ENCODE measurements at places on chromosomes 3 and 15.

DNA sequence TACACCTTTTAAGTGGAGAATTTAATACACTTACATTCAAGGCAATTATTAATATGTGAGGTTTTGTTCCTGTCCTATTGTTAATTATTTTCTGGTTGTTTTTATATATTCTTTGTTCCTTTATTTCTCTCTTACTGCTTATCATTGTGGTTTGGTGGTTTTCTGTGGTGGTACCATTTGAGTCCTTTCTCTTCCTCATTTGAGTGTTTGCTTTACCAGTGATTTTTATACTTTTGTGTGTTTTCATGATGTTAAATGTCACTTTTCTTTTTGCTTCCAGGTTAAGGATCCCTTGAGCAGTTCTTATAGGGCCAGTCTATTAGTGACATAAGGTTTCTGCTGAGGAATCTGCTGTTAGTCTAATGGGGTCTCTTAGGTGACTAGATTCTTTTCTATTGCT is 116.5 kb downstream of the LRRK1 start:
- DNase-seq, result no peak

DNA sequence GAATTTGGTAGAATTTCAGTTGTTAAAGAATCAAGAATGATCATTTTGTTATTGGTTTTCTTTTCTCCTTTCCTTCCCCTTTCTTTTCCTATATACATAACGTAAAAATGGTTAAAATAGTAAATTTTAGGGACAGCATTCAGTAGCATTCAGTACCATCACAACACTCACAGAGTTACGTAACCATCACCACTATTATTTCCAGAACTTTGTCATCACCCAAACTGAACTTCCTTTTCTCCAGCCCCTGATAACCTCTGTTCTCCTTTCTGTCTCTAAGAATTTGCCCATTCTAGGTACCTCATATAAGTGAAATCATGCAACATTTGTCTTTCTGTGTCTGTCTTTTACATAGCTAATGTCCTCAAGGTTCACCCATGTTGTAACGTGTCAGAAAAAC is 165.3 kb downstream of the AKAP13 start:
- DNase-seq, result no peak

- no peak for DNase-seq
Measured at GRCh38 chr15:32972686-32973085, 221.8 kb downstream of the FMN1 start.

DNA sequence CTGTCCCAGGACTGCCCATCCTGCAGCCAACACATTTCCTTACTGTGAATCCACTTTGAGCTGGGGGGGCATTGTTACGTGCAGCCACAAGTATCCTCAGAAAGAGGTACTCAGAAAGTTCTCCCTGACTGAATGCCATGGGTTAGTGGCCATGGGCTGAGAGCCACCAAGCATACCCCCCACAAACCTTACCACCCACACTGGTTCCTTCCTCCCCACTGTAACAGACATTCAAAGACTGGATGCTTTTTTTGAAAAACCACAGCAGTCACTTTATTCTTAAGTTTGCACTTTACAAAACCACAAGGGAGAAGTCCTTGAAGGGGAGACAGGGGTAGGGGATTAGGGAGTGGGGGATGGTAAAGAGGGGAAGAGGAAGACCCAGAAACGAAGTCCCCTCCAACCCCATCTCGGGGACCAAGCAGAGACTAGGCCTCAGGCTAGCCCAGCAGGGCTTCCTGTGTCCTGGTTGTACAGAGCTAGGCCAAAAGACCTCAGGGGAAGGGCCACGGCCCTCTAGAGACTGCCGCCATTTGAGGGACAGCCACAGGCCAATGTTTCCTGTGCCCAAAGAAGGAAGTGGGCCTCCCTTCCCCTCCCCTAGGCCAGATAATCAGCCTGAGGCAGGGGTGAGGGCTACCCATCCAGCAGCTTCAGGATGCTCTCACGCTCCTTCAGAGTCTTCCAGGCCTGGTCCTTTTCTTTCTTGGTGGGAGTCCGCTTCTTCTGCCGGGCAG is 10.1 kb upstream of the CAMK1 start:
- DNase-seq, result no peak

GRCh38 chr15:78830514-78831228 is 19.4 kb upstream of the ADAMTS7 start:
- no peak for DNase-seq

GRCh38 chr3:134795746-134796280 is 753 bp downstream of the EPHB1 start:
- peak; percentile 14 for DNase-seq

DNA sequence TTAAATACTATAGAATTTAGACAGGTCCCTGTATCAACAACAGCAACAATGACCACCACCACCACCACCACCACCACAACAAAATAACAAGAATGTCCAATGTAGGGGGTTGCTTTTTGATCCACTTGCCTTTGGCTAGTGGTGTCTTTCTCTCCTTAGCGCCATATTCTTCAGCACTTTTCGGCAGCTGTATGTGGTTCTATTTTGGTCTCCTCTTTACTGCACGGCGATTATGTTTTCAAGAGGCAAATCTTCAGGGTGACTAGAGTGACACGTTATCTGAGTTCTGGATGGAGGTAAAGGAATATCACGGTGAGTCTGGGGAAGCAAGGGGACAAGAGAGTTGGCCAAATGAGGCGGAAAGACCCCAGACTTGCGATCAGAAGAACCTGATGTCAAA is 56.1 kb downstream of the ST6GAL1 start:
- DNase-seq, result no peak

DNA sequence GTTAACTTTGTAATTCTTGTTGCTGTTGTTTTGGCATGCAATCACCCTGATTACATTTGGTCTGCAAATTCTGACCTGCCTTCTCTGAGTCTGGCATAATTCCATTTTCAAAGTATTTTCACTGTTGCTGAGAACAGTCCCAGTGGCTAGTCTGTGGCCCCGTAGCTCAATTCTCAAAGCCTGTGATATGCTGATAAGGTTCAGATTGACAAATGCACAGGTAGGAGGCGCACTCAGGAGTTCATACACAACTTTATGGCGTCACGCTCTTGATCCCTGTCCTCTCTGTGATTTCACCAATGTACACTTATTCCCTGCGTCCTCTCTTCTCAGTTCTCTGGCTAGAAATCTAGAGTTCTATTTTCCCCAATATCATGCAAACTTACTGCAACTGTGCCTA is 376.6 kb upstream of the SLCO3A1 start:
- DNase-seq, result no peak

- DNase-seq, result peak; percentile 74
Measured at GRCh38 chr3:160401291-160402095, 2.0 kb downstream of the SMC4 start.

GRCh38 chr3:114874522-114874971 is 272.5 kb downstream of the ZBTB20 start:
- no peak for DNase-seq

DNA sequence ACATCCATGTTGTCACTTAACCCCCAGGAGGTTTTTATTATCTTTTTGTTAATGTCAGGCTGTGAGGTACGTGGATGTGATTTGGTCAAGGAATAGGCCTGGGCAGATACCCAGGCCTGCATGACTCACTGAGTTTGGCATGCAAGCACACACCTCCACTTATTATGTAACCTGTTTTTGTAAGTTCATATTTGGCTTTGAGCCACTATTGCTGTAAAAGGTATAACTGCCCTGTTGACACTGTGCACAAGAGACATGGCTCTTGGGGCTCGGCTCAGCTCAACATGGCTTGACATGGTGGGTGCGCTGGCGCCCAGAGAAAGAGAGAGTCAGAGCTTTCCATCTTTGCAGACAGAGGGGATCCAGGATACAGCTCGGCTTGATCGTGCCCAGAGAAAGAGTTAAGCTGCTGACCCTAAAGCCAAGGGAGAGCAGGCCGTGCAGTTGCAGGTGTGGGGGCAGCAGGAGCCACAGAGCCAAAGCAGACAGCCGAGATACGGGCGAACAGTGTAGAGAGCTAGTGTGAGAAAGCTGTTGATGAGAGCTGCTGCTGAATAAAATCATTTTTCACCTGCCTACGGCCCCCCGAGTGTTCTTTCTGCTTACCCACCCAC is 67.9 kb upstream of the UNC13C start:
- no peak for DNase-seq

- DNase-seq, result peak; percentile 62
Measured at GRCh38 chr3:56042326-56042951, 425.8 kb downstream of the ERC2 start.

DNA sequence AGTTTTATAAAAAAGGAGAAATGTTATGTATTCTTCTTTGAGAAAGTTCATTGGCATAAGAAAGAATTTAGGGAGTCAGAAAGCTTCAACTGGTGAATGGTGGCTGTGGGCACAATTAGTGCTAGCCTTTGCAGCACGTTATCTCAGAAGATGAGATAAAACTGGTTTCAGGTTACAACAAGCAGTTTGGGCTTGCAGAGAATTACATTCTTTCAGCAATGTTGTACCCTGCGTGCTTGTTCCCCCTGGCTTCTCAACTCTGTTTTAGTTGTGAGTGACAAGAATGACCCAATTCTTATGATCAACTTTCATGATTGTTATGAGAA is 31.6 kb upstream of the ACP3 start:
- DNase-seq, result no peak

DNA sequence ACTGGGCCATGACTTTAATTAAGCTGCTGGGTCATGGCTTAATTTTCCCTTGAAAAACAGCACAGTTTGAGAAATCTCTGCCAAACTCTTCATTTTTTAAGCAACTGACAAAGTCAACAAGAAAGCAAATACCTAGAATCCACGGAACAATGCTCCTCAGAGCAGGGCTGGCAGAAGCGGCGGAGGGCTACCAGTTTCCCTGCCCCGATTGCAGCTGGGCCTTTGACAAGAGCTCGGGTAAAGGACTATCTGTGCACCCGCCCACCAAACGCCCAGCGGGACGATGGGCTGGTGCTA is 1.2 kb downstream of the GOLIM4 start:
- no peak for DNase-seq

DNA sequence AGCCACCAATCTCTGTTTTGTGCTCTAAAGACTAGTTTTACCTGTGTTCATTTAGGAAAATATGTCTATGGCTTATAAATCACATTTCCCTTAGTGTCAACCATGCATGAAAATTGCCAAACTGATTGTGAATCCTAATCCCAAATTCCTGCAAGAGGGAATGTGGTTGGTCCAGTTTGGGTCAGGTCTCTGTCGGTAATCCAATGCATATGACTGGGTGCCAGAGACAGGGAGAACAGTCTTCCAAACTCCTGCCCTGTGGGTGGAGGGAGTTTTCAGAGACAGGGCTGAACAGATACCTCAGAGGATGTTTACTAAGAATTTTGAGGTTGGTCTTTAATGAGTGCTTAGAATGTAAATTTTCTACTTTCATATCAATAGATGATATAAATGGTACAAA is 300.5 kb upstream of the ARL6 start:
- DNase-seq, result no peak

DNA sequence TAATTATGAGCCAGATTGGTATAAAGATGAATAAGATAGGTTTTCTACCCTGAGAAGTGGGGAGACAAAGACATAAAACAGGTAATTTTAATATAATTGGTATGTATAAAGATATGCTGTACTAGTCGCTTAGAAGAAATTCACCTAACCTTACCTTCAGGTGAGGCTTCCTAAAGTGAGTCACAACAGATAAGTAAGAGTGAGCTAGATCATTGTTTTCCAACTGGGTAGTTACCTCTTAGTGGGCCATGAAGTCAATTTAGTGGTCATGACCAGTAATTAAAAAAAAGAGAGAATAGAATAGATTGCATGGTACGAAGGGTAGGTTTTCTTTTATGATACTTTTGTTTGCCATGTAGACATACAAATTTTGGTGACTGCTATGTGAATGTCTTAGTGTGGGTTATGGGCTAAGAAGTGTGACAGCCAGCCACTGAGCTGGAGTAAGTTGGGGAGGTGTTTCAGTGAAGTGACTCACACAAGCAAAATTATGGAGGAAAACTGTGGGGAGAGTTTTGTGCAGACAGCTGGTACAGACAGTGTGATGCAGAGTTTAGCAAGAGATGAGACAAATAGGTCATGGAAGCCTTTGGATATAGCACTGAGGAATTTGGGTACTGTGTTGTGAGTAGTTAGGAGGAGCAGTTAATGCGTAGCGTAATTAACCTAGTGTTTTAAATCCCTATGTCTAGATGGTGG is 8.2 kb downstream of the TRNT1 start:
- no peak for DNase-seq

All from fibroblast of skin of back (primary cell).